ENCODE measurements at places on chromosomes 7 and 10. TPM values are rescaled to one million over a fixed set of nuclear protein-coding genes. Genes with fewer than 3 reads are reported as not detected.

BMPR1A gene
- total RNA-seq: 84.0 TPM

FGFBP3 gene
- total RNA-seq: 9.5 TPM

SPDYE2 gene
- not detected for total RNA-seq

CD36 gene
- 90.4 TPM for total RNA-seq

SLC18A2 gene
- 1.9 TPM for total RNA-seq

NFE2L3 gene
- 4.0 TPM for total RNA-seq

FAM180A gene
- 0.61 TPM for total RNA-seq

CPEB3 gene
- total RNA-seq: 29.3 TPM

CALML5 gene
- not detected for total RNA-seq

KIF11 gene
- total RNA-seq: 15.2 TPM

AP5Z1 gene
- 11.5 TPM for total RNA-seq

COL26A1 gene
- total RNA-seq: 17.4 TPM

GPR15LG gene
- total RNA-seq: not detected

CHRM2 gene
- 29.1 TPM for total RNA-seq

GRCh38 chr7:37323966-37324365 lies 124.7 kb downstream of the ELMO1 start:
- H3K36me3 ChIP-seq: no peaks in the 10 kb centered on the region
- H3K4me1 ChIP-seq: no peaks in the 10 kb centered on the region
- H3K27me3 ChIP-seq: no peaks in the 10 kb centered on the region
- H3K4me3 ChIP-seq: no peak overlapping the region
- no peak for DNase-seq

- DNase-seq: no peak
- no peaks in the 10 kb centered on the region for H3K27me3 ChIP-seq
- H3K4me3 ChIP-seq: no peak overlapping the region
- no peak overlapping the region for H3K27ac ChIP-seq
- H3K4me1 ChIP-seq: no peaks in the 10 kb centered on the region
These were observed 26.2 kb upstream of the EXOC6 start for GRCh38 chr10:92822060-92822634.

- peak overlapping the region; percentile 47 for H3K27ac ChIP-seq
- H3K27me3 ChIP-seq: no peaks in the 10 kb centered on the region
These were observed 78.0 kb downstream of the FAM13C start for GRCh38 chr10:59284118-59284975.

DNA sequence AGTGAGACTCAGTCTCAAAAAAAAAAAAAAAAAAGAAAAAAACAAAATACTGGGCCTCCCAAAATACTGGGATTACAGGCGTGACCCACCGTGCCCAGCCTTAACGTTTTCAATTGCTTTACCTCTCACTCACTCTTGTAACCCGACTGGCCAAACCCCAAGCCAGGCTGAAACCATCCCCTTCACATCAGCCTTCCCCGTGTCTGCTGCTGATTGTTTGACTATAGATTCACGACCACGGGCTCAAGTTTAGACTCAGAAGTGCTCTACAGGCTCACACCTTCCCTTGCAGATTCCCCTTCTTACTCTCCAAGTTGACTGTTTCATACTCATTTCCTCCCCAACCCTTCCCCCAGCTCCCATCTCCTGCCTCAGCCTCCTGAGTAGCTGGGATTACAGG lies 22.3 kb downstream of the TYW1 start:
- H3K27me3 ChIP-seq: no peaks in the 10 kb centered on the region
- no peak overlapping the region for H3K27ac ChIP-seq
- no peak for DNase-seq
- H3K36me3 ChIP-seq: peaks cover 52% of the 10 kb centered on the region

DNA sequence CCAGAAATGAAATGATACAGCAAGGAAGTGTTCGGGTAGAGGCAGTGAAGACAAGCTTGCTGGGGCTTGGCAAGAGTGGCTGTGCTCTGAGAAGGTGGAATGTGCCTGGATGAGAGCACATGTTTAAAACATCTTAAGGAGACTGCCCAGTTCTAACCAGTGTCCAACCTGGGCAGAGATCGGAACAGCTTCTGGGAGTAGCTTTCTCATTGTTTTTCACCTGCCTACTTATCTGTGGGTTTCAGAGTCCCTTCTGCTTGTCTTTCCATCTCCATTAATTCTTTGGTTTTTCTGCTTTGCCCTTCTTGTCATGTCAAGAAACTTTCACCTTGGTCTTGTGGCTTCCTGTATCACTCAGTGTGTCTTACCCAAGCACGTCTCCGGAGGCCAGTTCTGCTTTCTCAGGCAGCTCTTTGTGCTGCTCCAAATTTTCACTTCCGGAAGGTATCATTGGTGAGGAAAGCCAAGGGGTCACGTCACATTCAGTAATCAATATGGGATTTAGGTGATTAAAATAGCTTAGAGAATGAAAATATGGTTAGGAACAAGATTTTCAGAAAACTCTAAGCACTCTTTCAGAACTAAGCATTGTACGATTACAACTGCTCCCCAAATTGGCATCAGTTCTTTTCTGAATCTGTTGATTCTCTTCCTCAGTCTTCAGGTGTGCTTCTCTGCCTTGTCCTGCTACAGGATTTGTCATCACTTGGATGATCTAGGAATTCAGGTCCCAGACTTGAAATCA lies 5.5 kb upstream of the LAMB4 start:
- no peaks in the 10 kb centered on the region for H3K4me1 ChIP-seq
- H3K27ac ChIP-seq: no peak overlapping the region
- no peak overlapping the region for H3K4me3 ChIP-seq
- no peaks in the 10 kb centered on the region for H3K27me3 ChIP-seq

GRCh38 chr7:55133630-55134358 lies 115.0 kb downstream of the EGFR start:
- H3K4me3 ChIP-seq: no peak overlapping the region
- no peak for DNase-seq
- H3K27ac ChIP-seq: peak overlapping the region; percentile 72
- no peaks in the 10 kb centered on the region for H3K27me3 ChIP-seq
- H3K36me3 ChIP-seq: peaks cover 2% of the 10 kb centered on the region
- peaks cover 43% of the 10 kb centered on the region for H3K4me1 ChIP-seq

GRCh38 chr7:64990936-64991335 lies at the start of gene ZNF117:
Gene ZNF117, minus strand, starts transcription at chr7:64991036.
- no peak within 1 kb of the TSS for H3K4me3 ChIP-seq
- H3K27ac ChIP-seq: no peak within 1 kb of the TSS
- H3K27me3 ChIP-seq: no peaks in the 10 kb centered on the region
- H3K4me1 ChIP-seq: no peaks in the 10 kb centered on the region

DNA sequence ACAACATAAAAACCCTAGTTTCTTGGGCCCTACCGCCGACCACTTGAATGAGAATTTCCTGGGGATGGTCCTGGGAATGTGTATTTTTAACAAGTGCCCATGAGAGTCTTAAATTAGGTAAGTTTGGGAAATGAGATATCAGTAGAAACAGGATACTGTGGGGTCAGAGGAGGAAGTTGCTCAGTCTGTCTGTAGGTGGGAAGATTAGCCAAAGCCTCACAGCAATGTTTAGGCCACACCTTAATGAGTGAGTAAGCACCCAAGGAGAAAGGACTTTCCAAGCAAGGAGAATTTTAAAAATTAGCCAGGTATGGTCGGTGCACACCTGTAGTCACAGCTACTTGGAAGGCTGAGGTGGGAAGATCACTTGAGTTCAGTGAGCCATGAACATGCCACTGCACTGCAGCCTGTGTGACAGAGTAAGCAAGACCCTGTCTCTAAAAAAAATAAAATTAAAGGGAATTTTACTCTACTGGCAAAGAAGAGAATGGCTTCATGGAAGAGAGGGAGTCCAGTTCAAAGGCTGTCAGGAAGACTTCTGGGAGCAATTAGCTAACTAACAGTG lies 31.9 kb downstream of the PAPSS2 start:
- H3K27me3 ChIP-seq: no peaks in the 10 kb centered on the region
- no peak overlapping the region for H3K4me3 ChIP-seq
- no peak for DNase-seq
- no peak overlapping the region for H3K27ac ChIP-seq

GRCh38 chr10:75707080-75707840 lies 275.8 kb downstream of the LRMDA start:
- H3K4me3 ChIP-seq: no peak overlapping the region
- H3K4me1 ChIP-seq: peaks cover 3% of the 10 kb centered on the region
- no peaks in the 10 kb centered on the region for H3K36me3 ChIP-seq
- no peak overlapping the region for H3K27ac ChIP-seq
- peaks cover 2% of the 10 kb centered on the region for H3K27me3 ChIP-seq
- no peak for DNase-seq

DNA sequence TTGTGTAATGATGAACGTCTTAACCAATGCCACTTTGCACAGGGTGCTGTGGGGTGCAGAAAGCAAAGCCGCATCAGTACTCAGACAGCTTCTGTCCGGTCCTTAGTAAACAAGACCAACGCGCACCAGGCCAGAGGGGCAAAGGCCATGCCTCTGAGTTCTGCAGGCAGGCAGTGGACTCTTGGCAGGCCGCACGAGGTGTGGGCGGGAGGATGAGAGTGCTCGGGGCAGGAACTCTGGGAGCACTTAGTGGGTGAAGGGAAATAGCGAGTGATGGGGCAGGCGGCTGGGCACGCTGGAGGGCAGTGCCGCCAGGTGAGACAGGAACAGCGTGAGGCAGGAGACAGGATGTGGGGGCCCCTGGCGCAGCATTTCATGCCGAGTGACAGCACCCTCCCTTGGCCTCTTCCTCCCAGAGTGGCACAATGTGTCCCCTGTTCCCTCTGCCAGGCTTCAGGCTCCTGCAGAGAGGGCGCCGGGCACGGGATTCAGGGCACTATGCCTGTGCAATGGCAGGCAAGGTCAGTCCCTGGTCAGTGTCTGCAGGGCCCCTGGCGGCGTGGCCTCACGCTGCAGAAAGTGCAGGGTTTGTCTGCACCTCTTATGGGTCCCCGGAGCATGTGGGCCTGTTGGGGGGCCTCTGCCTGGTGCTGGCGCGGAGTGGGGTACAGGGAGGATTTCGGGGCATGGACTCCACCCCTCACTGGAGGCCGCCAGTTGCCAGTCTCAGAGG lies 60.4 kb downstream of the VIPR2 start:
- no peak overlapping the region for H3K27ac ChIP-seq
- H3K27me3 ChIP-seq: no peaks in the 10 kb centered on the region
- H3K4me1 ChIP-seq: peaks cover 8% of the 10 kb centered on the region
- no peak overlapping the region for H3K4me3 ChIP-seq

GRCh38 chr10:114911801-114912469 lies 26.1 kb upstream of the TRUB1 start:
- no peak overlapping the region for H3K27ac ChIP-seq
- no peaks in the 10 kb centered on the region for H3K4me1 ChIP-seq
- H3K4me3 ChIP-seq: no peak overlapping the region
- no peak for DNase-seq
- no peaks in the 10 kb centered on the region for H3K36me3 ChIP-seq

- DNase-seq: no peak
- H3K36me3 ChIP-seq: no peaks in the 10 kb centered on the region
- no peak overlapping the region for H3K4me3 ChIP-seq
- no peaks in the 10 kb centered on the region for H3K27me3 ChIP-seq
These were observed 62.8 kb upstream of the COL13A1 start for GRCh38 chr10:69738858-69739435.

DNA sequence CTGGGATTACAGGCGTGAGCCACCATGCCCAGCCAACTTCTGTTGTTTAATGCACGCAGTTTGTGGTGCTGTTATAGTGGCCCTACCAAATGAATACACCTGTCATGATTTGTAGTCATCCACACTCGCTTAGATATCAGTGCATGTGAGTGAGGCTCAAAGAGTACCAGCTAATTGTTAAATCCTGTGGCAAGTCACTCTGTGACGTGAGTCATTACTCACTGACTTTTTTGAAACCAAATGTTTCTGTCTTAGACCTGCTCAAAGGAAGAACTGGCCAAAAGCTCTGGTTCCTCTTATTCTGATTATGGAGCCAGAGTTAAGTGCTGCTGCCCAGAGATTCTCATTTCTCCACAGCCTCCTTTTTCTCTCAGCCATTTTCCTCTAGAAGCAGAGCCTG lies 109.4 kb downstream of the PRKAG2 start:
- no peaks in the 10 kb centered on the region for H3K36me3 ChIP-seq
- H3K27me3 ChIP-seq: no peaks in the 10 kb centered on the region
- H3K27ac ChIP-seq: no peak overlapping the region
- DNase-seq: no peak

- DNase-seq: no peak
- no peak overlapping the region for H3K27ac ChIP-seq
- no peak overlapping the region for H3K4me3 ChIP-seq
- H3K27me3 ChIP-seq: no peaks in the 10 kb centered on the region
- no peaks in the 10 kb centered on the region for H3K36me3 ChIP-seq
These were observed 197.9 kb downstream of the PLXDC2 start for GRCh38 chr10:20013991-20014750.

GRCh38 chr7:107666790-107667189 lies 6.2 kb downstream of the SLC26A4 start:
- no peak overlapping the region for H3K4me3 ChIP-seq
- H3K27ac ChIP-seq: no peak overlapping the region
- H3K4me1 ChIP-seq: peaks cover 5% of the 10 kb centered on the region

- peak within 1 kb of the TSS; percentile 48 for H3K4me3 ChIP-seq
- H3K27me3 ChIP-seq: peaks cover 48% of the 10 kb centered on the region
- H3K4me1 ChIP-seq: peaks cover 28% of the 10 kb centered on the region
- no peak for DNase-seq
- no peak within 1 kb of the TSS for H3K27ac ChIP-seq
These were observed at the start of gene TMEM176A for GRCh38 chr7:150800581-150801241. Gene TMEM176A, plus strand, starts transcription at chr7:150800769. Its CDS starts 782 bp downstream, at chr7:150801551.

GRCh38 chr7:108415821-108416536 lies 40.3 kb downstream of the NRCAM start:
- no peak overlapping the region for H3K4me3 ChIP-seq
- H3K4me1 ChIP-seq: peaks cover 11% of the 10 kb centered on the region
- peak; percentile 49 for DNase-seq

DNA sequence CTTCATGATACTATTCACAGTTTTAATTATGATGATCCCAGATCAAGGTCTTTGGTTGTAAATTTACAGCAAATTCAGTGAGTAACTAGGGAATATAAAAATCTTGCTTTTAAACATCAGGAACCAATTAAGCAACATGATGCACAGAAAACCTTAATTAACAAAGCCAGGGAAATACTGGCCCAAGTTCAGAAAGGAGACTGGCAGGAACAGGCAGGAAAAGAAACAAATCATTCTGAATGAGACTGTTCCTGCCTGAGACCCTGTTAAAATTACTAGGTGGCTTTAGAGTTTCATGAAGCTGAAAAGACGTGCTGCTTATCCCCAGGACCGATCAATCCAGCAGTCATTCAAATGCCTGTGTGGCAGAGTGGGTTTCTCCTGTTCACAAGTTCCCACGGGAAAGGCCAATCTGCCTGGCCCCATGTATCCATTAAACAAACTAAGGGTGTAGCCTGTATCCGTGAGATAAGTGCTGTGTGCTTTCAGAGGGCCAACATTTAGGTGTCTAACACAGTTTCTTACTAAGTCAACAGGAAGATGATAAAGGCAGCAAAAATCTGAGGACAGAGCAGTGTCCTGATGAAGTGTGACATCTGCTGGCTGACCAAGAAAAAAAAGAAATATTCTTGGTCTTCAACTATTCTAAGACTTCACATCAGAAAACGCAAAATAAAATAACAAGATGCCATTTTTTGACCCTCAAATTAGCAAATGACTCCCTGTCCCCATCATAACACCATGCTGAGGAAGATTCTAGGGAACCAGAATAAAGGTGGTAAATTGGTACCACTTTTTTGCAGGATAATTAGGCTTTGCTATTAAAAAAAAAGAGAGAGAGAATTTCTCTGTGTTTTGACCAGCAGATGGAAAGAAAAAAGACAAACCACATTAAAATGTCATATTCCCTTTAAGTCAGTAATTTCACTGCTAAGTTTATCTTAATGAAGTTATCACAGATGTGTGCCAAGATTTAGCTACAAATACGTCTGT lies 34.2 kb downstream of the PUS7 start:
- H3K4me3 ChIP-seq: no peak overlapping the region
- H3K27me3 ChIP-seq: no peaks in the 10 kb centered on the region
- H3K36me3 ChIP-seq: no peaks in the 10 kb centered on the region
